Activated naive CD4-positive, alpha-beta T cell treated with anti-CD3 and anti-CD28 coated beads, Interleukin-2, amount 50 U/mL, for 72 hours (primary cell): ENCODE measurements at places on chromosomes 5 and 9. TPM values are rescaled to one million over a fixed set of nuclear protein-coding genes. Genes with fewer than 3 reads are reported as not detected.

Gene TMEM252
- not detected for total RNA-seq

Gene LCP2
- total RNA-seq: 194 TPM

Gene TIGD6
- 3.0 TPM for total RNA-seq

Gene CRHBP
- total RNA-seq: 0.16 TPM

Gene PHF24
- 0.06 TPM for total RNA-seq

Gene AGXT2
- total RNA-seq: not detected

Gene LRRC19
- not detected for total RNA-seq

DNA sequence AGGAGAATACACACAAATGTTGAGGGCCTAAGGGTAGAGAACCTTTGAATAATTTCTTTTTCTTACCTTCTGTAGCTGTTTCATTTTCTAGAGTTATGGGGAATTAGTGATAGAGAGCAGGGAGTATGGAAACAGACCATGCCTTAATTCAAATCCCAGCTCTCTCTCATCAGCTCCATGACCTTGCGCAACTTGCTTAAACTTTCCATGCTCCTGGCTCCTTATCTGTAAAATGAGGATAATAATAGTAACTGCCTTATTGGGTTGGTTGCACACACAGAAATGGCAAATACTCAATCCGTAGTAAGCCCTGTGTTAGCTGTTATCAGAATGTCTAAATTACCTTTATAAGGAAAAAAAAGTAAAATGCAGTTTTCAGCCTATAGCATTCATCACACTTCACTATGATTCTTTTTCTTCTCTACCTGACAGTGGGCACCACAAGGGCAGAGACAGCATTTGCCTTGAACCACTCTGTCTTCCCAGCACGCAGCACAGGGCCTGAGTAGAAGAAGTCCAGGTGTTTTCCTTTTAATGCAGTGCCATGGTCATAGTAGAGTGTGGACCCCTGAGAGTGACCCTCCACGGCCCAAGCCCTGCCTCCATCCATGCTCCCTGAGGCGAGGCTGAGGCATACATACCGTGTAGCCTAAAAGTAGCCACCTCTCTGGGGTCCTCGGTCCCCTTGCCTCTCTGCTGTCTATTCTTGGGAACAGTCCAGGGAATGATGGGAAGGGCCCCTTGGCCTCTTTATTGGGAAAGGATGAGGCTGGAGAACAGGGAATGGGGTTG is 17.4 kb downstream of the C5orf15 start:
- no peak for DNase-seq

- DNase-seq: no peak
Measured at GRCh38 chr5:75885321-75885720, 168.1 kb upstream of the POC5 start.

DNA sequence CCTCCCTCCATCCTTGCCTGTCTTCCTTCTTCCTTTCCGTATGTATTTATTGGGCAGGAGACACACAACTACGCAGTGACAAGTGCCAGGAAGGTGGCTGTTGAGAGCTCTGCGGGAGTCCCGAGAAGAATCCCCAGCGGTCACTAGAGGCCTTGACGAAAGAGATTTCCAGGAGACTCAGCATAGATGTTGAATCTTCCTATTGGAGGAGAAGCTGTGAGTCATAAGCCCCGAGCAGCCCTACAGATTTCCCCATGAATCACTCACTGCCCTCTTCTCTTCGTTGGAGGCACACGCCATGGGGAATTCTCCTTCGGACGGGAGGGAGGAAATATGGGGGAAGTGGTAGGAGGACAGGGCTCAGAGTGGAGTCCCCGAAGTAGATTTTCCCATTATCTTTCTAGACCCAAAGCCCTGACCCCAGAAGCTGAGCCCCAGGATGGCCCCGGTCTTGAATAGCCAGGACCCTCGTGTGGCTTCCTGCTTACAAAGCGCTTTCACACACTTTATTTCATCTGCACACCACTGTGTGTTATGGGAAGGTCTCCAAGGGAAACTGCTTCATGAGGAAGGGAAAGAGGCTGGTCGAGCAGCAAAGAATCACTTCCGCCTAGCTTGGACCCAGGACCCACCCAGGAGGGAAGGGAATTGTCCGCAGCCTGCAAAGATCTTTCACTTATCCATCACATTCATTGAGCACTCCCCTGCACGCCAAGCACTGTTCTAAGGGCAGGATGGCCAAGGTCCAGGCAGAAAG is 12.7 kb downstream of the DUSP1 start:
- DNase-seq: no peak

DNA sequence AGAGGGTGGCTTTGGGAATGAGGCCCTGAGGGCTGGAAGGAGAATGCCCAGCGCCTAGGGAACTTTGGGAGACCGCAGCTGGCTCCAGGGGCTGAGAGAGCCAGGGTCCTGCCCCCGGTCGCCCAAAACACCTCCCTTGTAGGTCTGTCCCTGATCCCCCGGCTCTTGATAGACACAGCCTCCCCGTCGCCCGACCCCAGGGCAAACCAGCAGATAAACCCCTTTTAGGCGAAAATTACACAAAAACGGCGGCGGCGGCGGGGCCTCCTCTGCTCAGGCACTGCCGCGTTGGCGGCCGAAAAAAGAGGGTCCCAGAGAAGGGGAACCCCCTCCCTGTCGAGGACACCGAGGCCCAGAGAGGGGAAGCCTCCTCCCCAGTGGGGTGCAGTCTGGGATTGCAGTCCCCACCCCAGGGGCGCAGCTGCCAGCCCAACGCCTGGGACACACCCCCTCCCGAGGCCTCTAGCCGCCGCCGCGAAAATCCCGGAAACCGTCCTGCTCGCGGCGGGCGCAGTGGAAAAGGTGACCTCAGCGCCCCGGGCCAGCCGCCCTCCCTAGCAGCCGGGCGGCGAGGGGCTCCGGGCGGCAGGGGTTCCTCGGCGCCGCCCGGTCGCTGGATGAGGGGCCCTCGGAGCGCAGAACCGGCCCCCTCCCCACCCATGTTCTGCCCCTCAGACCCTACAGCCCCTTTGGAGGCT is 3.1 kb upstream of the BARX1 start:
- no peak for DNase-seq

DNA sequence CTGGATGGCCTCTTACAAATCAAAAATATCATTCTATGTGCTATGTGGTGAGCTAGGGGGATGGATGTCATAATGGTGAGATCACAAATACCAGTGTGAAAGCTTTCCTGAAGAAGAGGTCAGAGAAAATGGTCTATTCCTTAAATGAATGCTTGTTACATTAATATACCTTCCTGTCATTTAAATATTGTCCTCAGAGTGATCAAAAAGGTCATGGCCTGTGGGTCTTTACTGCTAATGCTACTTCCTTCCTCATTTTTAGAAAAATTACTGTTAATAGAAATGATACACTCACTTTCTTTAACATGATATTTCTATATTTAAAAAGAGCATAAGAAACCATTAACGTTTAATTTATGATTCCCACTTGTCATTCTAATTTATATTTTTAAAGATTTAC is 9.7 kb downstream of the OMD start:
- DNase-seq: no peak

DNA sequence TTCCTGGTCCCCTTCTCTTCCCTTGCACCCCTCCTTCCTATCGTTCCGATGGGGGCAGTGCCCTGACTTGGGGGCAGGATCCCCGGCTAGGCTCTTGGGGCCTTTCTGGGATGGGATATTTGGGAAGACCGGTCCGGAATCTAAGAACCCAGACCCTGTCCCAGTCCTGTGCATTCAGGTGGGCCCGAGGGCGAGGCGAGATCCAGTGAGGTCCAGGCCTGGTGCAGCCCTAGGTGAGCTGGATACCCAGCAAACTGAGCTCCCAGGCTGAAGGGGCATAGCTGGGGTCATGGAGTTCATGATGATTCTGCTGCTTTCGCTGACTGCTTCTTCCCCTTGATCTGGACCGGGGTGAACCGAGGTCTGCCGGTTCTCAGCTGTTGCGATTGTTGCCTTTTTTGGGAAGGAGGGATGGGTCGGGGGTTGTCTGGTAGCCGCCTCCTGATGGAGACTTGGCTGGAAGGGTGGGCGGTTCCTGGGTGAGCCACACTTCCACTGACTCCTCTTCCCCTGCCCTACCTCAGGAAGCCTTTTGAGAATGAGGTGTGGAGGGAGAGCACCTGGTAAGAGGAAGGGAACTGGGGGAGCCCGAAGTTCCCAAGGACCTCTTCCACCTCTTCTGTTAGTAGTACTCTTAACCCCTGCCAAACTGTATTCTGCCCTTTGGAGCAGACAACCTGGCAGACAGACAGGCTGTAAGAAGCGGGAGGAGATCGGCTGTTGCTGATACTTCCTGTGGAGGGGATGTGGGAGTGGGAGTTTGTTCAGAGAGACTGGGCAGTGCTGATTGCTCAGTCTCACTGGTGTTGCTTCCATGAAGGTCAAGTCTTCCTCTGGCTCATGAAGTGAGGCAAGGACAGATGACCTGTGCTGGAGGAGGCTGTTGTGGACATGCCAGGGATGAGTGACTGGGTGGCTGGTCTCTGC is 1.0 kb downstream of the LRRC8A start:
- DNase-seq: no peak

DNA sequence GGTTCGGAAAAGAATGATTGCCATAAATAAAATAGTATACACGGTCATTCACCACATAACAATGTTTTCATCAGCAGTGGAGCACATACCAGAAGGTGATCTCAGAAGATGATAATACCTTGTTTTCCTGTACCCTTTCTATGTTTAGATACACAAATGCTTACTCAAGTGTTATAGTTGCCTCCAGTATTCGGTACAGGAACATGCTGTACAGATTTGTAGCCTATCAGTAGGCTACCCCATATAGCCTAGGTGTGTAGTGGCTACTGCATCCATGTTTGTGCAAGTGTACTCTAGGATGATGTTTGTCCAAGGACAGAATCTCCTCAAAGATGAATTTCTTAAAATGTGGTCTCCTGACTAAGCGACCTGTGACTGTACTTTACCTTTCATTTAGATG is 59.2 kb downstream of the ICE1 start:
- no peak for DNase-seq

- DNase-seq: no peak
Measured at GRCh38 chr5:177535125-177535524, 18.4 kb upstream of the DDX41 start.

DNA sequence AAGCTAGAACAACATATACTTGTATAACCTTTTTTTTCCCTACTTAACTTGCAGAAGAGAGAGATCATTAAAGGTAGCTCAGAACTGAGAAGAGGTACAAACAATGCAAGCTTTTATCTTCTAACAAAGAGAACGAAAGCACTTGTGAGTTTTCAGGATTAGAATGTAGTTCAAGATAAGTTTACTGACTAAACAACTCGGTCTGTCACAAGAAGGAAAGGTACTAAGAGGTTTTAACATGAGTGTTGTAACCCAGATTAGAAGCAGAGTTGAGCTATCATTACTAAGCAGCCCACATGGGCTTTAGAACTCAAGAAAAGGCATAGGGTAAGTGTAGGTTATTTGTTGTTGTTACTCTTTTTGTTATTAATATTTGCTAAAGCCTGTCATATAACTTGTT is 25.2 kb downstream of the GIN1 start:
- DNase-seq: no peak

DNA sequence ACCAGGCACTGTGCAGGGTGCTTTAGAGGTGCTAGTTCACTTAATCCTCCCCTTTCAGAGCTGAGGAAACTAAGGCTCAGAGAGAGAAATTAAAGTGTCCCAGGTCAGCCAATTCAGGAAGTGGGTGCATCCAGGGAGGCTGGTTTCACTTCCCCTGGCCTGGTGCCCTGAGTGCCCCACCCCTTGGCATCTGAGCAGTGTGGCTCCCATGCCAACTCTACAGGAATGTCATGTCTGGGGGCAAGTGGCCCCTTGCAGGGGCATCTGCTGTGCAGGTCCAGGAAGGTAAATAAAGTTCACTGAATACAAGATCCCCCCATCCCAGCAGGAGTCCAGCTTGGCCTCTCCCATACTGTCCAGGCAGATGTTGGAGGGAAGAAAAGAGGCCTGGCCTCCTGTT is 4.4 kb upstream of the N4BP3 start:
- DNase-seq: no peak

DNA sequence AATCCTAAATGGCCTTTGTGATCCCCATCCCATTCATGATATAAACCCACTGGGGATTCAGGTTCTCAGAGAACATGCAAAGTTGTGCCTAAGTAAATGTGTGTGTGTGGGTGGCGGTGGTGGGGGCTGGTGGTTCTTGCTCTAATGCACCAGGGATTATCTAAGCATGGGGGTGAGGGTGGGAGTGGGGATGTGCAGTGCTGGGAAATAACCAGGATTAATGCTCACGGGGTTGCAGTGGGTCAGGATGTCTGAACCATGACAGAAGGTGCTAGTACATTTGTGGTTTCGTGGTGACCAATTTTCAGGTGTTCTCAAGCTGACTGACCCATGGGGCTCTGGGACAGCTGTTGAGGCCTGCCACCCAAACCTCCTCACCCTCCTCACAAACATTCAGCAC is 101.0 kb downstream of the ZNF608 start:
- DNase-seq: no peak

DNA sequence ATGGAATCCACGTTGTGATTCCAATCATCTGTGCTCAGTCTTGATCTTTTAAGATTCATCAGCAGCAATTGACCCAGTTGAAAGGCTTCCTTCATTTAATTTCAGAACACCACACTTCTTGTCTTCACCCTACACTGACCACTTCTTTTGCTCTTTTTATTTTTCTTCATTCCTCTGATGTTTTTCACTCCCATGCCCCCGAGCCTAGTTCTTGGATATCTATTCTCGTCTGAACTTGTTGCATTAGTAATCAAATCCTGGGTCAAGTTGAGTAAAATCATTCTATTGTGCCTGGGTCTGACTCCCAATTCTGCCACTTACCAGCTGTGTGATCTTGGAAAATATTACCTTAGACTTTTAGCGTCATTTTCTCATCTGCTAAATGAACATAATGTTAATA is 356.5 kb downstream of the CDH12 start:
- DNase-seq: no peak

DNA sequence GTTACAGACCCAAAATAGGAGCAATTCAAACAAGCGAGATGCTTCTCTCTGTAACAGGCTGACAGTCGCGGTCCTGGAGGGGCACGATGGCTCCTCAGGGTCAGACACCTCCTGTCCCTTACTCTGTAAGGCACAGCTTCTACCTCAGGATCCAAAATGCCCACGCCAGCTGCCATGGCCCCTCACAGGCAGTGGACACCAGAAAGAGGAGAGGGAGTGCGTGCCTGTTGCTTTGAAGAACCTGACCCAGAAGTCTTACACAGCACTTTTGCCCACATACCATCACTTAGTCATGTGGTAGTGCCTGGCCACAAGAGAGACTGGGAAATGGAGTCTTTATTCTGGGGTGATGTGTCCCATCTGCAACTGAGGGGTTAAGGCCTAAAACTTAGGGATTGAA is 11.6 kb upstream of the ABL1 start:
- no peak for DNase-seq

- DNase-seq: no peak
Measured at GRCh38 chr5:150523472-150524350, 15.8 kb downstream of the NDST1 start.

DNA sequence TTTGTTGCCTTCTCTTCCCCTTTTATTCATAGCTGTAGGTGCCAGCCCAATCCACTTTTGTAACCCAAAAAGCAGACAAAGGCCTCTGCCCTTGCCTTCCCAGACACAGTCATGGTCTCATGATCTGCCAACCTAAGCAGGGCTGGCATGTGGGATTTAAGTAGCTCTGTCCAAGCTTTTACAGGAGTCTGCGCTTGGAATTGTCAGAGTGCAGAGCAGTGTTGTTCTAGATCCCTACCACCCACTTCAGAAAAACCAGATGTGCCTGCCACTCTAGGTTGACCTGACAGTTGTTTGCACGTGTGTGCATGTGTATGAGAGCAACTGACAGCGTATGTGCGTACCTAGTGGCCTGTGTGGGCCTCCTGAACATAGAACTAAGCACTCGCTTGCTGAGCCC is 87.8 kb upstream of the SPRY4 start:
- no peak for DNase-seq
